NCI-H510A (cell line): ENCODE measurements at places on chromosomes 1 and 21.
A peak's percentile ranks its signal among the peaks of the same experiment; 100 is the strongest.

DNA sequence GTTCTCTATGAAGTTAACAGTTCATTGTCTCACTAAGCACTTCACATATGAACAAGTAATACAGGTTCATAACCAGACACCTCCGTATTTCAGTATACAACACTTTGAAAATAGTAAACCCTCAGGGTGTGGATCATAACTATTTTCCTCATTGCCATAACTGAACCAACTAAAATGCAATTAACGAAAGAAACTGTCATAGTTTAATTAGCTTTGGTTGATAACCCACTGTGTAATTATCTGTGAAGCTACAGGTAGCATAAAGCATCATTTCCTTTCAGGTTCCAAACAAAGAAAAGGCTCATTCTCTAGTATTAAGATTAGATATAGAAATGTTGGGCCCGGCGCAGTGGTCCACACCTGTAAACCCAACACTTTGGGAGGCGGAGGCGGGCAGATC lies 58.5 kb downstream of the EIF4G3 start:
- DNase-seq: no peak

DNA sequence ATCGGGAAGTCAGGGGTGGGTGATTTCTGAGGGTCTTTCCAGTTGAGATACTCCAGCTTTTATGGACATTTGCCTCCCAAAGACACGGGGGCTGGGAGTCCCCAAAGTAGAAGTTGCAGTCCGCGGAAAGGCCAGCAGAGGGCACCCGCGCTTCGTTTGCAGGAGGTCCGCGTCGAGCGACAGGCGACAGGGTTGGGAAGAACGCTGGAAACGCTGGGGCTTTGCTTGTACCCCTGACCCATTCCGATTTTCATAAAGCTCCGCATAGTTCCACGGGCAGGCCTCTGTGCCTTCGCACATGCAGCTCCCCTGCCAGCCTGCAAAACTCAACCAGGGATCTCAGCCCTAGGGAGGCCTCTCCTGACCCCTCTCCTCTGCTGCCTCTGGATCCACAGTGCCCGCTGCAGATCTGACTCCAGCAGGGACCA lies 44.2 kb upstream of the LAPTM5 start:
- DNase-seq: no peak

DNA sequence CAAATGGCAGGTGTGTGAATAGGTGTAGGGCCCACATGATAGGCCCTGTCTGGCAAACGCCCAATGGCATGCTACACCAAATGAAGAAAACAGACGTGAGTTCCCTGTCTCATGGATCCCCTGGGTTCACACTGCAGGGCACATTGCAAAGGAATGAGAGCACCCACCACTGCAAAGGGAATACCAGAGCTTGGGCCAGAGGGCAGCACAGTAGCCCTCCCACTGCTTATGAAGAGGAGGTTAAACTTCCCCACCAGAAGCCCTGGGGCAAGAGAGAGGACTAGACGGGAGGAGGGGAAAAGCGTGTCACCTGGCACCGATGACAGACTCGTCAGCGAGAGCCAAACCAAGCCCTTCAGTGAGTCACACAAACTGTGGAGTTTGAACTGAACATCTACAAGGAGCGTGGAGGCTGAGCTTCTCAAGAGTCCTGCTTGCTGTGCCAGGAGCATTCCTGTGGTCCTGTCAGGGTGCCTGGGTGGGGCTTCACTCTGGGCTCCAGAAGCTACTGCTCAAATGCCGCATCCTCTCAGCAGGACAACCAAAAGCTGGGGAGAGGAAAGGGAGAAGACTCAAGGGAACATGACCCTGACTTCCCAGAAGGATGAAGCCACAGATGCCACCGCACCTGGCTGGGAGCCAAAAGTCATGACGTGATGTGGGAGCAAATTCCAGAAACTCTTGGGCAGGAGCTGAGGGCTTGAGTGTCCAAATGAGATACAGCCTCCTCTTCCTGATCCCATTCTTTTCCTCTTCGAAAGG lies 61.1 kb downstream of the TOMM20 start:
- peak; percentile 72 for DNase-seq

DNA sequence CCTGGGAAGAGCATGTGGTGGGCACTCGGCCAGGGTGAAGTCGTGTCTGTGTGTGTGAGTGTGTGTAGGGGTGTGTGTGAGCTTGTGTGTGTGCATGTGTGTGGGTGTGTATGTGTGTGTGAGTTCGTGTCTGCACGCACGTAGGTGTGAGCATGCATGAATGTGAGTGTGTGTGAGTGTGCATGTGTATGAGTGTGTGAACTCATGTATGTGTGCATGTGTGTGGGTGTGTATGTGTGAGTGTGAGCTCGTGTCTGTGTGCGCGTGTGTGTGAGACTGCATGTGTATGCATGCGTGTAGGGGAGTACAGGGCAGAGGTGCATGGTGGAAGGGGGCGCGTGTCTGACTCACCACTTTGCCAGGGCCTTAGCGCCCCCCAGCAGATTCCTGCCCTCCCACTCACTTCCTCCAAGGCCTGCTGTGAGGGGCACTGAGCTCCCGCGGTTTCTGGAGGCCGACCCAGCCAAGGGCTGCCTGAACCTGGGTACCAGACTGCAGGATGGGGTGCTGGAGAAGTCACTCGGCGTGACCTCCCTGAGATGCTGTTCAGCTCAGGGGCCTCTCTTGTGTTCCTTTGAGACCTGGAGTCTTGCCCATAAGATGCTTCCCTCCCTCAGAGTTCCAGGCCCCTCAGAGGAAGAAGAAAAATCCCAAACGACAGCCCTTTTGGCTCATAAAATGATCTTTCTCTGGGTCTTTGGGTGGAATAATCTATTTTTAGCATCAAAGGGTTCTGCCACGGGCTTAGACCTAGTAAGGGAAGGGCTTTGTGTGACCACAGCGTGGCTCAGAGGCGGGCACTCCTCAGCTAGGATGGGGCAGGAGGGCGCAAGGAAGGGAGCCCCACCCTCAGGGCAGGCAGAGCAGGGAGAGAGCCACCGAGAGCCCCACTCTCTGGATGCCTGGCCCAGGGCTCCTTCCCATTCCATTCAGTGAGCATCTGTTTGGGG lies 41.1 kb upstream of the RUNX3 start:
- no peak for DNase-seq

DNA sequence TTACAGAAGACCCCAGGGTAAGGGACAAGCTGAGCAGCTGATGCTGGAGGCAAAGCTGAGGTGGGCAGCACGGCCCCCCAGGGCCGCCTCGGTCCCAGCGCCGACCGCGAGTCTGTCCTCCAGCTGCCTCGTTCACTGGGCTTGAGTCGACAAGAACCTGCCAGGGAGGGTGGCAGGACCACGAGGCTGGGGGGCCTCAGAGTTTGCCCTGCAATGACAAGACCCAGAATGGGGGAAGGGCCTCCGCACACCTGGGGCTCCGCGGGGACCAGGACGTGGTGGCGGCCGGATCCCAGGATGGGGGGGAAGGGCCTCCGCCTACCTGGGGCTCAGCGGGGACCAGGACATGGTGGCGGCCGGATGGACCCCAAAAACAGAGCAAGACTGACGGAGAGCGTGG lies 53.9 kb upstream of the COL18A1 start:
- DNase-seq: no peak

DNA sequence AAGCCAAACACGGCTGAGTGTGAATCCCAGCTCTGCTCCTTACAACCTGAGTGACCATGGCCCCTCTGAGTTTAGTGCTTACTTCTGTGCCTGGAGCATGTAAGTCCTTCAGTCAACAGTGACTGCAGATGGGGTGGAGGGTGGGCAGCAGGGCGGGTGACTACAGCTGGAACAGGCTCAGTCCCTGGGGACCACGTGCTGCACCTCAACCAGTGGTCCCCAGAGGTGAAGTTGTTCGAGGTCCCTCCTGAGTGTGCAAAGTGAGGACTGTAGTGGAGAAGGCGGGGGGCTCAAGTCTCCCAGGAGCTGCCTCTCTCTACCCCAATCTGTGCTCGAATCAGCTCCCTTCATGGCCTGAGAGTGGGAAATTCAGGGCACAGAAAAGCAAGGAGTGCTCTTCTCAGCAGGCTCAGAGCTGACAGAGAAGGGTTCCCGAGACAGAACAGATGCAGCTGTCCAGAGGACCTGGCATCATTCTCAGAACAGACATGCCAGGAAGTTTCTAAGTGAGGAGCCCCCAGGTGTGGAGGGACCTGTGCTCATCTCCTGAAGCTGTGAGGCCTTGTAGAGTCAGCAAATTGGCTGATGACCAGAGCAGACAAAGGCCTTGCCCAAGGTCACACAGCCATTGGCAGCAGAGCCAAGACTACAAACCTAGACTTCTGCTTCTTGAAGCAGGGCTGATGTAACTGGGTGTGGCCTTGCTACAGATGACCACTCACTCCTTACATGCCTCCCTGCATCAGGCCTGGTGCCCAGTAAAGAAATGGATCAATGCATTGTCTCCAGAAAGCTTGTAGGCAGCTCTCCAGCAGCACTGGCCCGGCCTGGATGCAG lies 61.7 kb upstream of the EDN2 start:
- no peak for DNase-seq

DNA sequence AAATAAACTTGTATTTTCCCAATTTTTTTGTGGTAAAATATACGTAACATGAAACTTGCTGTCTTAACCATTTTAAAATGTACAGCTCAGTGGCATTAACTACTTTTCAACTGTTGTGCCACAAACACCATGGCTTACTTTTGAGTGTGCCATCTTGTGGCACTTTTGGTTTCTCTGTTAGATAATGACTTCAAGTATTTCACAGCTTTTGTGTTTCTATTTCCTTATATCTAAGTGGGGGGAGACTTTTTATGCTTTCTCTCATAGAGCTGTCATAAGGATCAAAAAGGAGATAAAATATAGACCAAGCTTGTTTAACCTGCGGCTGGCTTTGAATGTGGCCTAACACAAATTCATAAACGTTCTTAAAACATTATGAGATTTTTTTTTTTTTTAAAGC lies 44.3 kb downstream of the CDC14A start:
- no peak for DNase-seq

- peak; percentile 28 for DNase-seq
Measured at GRCh38 chr1:206469933-206470691, at the start of gene IKBKE. TSS of gene IKBKE (plus strand) at chr1:206470476. CDS start at chr1:206473228, 2,752 bp downstream.

DNA sequence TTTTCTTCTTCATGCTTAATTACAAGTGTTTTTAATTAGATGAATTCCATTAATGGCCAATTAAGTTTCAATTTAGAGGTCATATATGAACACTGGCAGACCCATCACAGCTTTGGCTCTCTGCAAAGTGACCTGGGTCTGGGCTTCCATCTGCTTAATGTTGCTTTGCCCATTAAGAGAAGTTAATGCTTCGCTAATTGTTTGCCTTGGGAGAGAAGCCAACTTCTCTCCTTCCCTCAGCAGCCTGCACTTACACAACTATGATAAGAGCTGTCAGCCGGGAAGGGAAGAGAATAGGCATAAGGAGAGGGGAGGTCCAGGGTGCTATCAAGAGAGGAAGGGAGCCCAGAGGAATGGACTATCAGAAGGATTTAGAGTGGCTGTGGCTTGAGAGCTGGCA lies 29.0 kb upstream of the CCDC190 start:
- no peak for DNase-seq

- DNase-seq: no peak
Measured at GRCh38 chr1:30749691-30750583, 7.6 kb downstream of the LAPTM5 start.

DNA sequence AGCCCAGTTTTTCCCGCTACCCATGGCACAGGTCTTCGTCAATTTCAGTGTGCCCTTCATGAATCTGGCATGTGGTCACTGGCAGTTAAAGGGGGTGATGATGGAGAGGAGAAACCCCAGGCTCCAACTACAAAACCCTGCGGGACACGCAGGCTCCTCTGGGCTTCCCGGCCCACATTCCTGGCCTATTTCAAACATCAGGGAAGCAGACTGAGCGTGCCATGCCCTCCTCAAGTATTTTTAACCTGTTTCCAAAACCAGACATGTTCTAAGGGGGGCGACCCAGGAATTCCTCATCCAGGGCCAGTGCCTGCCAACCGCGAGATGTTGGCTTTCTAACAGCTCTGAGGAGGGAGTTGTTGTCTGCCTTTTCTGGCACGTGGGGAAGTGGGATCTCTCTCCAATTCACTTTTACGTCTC lies 85.1 kb downstream of the CAPZB start:
- no peak for DNase-seq

- DNase-seq: no peak
Measured at GRCh38 chr1:164534863-164535610, 23.9 kb upstream of the PBX1 start.

- DNase-seq: no peak
Measured at GRCh38 chr1:24696041-24696755, 49.0 kb upstream of the CLIC4 start.

- peak; percentile 39 for DNase-seq
Measured at GRCh38 chr1:153122831-153123421, 9.6 kb upstream of the SPRR2F start.

DNA sequence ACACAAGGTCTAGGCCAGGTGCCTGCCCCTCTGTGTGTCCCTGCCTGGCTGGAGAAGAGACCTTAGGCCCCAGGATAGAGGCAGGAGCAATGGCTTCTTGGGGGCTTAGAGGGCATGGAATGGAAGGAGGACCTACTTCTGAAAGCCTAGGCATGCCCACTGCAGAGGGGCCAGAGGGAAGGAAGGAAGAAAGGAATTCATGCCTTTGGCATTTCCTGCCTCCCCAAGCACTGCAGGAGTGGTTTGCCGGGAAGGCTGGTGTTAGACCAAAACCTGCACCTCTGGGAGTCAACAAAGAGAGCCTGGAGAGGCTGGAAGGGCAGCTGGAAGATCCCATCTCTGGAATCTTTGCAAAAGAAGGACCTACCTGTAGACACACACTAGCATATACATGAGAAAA lies 50.7 kb upstream of the KCNE2 start:
- DNase-seq: no peak

GRCh38 chr1:147634645-147635044 lies 35.7 kb downstream of the ACP6 start:
- DNase-seq: no peak

GRCh38 chr1:78855258-78855657 lies 151.3 kb downstream of the ADGRL4 start:
- DNase-seq: no peak

DNA sequence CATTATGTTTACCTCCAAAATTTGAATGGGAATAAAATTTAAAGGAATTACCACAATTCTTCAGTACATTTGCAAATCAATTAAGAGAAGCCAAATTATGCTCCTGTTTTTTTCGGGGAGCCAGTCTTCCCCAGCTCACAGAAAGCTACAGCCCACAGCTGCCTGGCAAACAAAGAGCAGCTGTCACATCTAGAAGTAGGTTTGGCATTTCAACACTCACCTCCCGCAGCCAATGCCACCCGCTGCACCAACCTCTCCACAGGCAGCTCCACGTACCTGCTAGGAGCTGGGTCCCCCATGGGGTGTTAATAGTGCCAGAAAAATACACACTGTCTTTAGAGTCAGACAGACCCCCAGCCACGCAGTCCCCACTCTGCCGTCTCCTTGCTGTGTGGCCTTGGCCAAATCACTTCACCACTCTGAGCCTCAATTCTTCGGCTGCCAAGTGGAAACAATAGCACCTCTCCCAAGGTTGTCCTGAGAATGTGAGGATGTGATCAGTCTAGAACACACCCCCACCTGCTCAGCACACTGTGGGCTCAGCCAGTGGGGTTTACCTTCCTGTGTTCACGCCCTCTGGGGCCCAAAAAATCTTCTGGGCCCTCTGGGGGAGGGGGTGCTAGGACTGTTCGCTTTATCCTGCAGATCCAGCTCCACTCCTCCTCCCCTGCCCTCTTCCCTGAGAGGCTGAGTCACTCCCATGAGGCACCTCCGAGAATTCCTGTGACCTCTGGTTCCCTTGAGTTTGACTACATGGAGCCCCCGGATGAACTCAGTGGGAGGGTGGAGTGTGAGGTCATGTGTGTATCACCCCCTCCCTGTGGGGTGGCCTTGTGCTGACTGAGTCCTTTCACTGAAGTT lies 204.3 kb upstream of the GRIK3 start:
- peak; percentile 78 for DNase-seq
